ENCODE measurements at places on chromosomes 4 and X.
A peak's percentile ranks its signal among the peaks of the same experiment; 100 is the strongest.

DNA sequence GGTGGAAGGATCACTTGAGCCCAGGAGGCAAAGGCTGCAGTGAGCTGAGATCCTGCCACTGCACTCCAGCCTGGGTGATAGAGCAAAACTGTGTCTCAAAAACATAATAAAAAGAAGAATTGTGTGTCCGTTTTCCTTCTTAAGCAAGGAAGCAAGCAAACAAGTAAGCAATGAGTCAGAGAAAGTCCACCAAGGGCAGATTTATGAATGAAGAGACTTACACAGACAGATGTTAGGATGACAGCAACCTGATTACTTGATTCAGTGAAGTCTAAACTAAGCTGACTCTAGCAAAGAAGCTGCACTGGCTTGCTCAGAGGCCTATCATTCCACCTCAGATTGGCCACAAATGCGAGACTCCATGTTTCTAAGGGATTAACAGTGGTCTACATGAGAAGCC, 34.1 kb upstream of the SCML1 start:
- DNase-seq, result no peak

GRCh38 chr4:146165221-146165620, 10.3 kb upstream of the LSM6 start:
- no peak for DNase-seq

DNA sequence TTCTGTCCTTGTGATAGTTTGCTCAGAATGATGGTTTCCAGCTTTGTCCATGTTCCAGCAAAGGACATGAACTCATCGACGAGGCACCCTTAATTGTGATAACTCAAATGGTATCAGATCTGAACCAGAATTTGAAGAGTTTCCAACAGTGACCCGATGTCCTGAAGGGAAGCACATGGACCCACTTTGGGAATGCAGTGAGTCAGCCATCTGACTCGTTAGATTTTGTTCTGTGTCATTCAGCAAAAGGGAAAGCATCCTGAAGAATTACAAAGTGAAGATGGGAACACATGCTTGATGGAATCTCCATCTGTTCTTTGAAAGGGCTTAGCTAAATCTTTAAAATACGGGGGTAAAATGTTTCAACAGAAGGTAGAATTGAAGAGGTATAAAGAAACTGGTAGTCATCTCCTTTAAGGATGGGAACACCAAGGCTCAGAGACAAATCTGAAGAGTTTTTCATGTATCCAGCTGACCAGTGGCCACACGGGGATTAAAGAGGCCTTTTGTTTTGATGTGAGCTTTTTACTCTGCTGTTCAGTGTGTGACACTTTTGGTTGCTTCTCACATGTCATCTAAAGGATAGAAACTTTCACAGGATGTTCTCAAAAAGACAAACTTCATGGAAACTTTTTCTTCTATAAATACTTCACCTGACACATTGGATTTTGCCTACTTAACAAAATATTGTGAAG, 393.8 kb downstream of the INPP4B start:
- peak; percentile 66 for DNase-seq

GRCh38 chr4:54254915-54255246, 25.8 kb downstream of the PDGFRA start:
- no peak for DNase-seq

- no peak for DNase-seq
Observed at GRCh38 chr4:153729895-153730294, 29.9 kb downstream of the RNF175 start.

- no peak for DNase-seq
Observed at GRCh38 chr4:78220283-78220682, 163.2 kb downstream of the FRAS1 start.

DNA sequence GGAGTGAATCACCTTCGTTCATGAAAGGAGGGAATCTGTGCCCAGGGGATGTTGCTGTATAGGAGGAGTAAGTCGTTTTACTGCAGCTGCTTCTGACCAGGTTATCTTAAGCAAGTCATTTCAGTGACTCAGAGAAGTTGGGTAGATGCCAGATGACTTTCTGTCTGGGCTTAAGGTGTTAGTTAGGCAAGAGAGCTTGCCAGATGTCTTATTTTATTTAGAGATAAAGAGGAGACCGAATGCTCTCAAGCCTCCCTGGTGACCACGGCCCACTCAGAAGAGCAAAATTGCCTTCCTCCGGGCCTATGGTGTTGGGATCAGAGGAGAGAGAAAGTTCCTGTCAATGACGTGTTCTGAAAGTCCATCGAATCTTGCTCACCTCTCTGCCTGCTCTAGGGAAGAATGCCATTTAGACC, 16.3 kb upstream of the ZNF827 start:
- peak; percentile 80 for DNase-seq

- no peak for DNase-seq
Observed at GRCh38 chr4:129453524-129454200, 357.7 kb downstream of the C4orf33 start.

DNA sequence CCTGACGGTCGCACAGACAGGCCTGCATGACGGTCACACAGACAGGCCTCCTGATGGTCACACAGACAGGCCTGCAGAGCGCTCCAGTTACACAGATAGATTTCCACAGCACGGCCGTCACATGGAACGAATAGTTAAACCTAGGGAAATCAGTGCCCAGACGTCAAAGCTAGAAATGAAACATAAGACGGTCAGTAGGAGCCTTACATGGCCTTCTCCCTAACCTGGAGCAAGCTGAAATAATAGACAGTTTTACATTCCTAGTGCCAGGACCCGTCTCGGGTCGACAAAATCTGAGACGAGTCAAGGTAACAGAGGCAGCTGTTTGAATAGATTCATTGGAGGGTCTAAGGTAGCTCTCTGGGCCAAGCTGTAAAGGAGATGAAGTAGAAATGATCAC, 126.9 kb downstream of the MTNR1A start:
- no peak for DNase-seq

GRCh38 chr4:125169192-125169591, 145.6 kb upstream of the FAT4 start:
- no peak for DNase-seq

- no peak for DNase-seq
Observed at GRCh38 chrX:144494074-144494473, 610.2 kb downstream of the UBE2NL start.

GRCh38 chrX:65463550-65463949, 71.0 kb downstream of the LAS1L start:
- peak; percentile 55 for DNase-seq

DNA sequence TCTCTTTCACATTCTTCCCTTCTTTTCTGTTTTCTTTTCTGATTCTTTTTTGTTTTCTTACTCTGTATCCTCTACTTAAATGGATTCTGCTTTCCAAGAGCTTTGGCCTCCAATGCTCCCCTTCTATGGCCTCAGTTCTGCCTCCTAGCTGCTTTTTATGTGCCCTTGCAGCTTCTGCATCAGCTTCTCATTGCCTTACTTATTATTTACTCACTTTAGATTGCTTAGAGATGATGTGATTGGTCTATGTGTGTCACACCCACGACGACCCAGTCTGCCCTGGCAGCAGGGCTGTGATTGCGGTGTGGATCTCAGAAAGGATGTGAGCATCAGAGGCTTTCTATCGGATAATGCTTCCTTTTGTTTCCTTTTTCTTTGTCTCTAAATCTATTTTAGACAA, 71.8 kb upstream of the SMARCA5 start:
- DNase-seq, result no peak

DNA sequence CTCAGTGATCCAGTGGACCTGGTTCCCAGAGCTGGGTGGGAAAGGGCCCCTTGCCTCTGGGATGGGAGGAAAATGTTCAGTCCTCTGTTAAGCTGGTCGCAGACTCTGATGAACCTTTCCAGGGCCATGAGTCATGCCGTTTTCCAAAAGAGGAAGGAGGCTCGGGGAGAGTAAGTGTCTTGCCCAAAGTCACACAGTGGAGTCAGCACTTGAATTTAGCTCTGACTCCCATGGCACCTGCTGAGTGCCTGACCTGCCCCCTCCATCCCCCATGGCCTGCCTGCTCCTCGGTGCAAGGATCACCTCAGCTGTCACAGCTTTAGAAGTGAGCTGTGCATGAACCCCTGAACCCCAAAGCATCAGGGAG, 14.0 kb upstream of the KIAA0232 start:
- peak; percentile 87 for DNase-seq

GRCh38 chr4:22874334-22874912, 181.7 kb downstream of the GBA3 start:
- no peak for DNase-seq

DNA sequence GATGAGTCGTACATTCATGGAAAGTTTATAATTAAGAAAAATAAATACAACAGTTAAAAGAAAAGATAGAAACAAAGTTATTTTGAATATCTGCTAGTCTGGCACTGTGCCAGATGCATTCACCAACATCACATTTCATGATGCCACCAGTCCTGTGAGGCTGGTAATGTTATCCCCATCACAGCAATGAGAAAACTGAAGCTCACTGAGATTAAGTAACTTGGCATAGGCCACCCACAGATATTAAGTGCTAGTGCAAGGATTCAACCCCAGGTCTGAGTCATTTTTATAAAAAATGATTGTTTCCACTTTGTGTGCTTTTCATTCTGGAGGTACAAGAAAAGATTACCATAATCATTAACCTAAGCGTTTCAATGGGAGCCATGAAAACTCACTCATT, 65.0 kb upstream of the IL15 start:
- DNase-seq, result peak; percentile 47

DNA sequence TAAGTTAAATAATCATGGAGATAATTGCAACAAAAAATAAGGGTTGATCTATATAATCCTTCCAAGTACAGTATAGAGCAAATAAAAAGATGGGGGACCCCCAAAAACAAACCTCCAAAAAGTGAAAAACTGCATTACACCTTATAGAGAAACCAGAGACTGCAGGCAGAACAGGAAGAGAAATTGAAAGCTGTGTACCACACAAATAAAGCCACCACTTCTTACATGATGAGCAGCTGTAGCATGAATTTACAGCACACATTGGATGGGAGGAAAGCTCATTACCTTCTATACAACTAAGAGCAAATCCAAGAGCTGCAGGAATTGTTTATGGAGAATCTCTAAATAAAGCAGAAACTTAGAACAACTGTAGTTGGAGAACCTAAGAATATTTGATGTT, 152.4 kb upstream of the PDE5A start:
- no peak for DNase-seq

DNA sequence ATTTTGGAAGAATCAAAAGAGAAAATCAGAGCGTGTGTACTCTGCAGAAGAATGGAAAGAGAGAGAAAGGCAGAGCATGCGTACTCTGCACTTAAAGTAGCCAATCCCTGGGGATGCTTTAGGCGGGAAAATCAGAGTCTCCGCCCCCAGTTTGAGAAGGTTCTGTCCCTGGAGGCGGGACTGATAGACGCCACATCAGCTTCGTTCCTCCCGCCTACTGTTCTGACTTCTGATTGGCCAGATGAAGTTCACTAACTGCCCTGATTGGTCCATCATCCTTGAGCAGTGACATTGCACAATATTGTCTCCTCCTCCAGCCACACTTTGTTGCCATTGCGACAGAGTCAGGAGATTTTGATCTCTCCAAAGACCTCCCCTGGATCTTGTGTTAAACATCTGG, 23.8 kb downstream of the SSX1 start:
- DNase-seq, result peak; percentile 16

DNA sequence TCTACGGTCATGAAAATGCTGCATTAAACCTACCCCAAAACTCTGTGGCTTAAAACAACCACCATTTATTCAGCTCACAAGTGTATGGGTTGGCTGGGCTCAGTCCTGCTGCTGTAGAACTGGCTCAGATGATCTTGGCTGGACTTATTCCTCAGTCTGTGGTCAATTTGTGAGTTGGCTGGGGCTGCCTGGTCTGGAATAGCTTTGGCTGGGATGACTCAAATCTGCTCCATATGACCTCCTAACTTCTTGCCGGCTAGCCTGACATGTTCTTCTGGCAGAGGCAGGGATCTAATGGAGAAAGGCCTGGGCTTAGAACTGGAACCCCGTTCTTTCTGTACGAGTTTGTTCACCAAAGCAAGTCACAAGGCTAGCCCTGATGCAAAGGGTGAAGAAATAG, 71.7 kb downstream of the CFAP299 start:
- DNase-seq, result peak; percentile 84

GRCh38 chr4:108930186-108930585, 167.3 kb upstream of the ETNPPL start:
- no peak for DNase-seq

DNA sequence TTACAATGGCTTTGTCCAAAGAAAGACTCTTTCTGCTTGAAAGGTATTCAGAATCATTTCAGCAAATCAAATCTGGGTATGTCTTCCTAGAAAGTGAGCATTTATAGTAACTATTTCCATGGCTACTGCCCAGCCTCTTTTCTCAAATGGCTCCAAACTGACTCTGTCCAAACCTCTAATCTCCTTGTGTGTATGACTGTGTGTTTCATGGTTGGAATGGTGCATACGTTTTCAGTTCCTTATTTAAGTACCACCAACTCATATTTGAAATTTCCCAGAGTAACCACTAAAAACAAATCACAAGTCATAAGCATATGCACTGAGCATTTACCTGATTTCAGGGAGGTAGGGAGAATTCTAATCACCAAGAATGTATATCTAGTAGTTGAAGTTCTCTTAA, 106.0 kb downstream of the TMEM144 start:
- DNase-seq, result peak; percentile 51

- DNase-seq, result no peak
Observed at GRCh38 chrX:3697220-3697684, 16.2 kb downstream of the PRKX start.

Measured in GM23248 (cell line).